ENCODE measurements at places on chromosomes 5 and 9.

DNA sequence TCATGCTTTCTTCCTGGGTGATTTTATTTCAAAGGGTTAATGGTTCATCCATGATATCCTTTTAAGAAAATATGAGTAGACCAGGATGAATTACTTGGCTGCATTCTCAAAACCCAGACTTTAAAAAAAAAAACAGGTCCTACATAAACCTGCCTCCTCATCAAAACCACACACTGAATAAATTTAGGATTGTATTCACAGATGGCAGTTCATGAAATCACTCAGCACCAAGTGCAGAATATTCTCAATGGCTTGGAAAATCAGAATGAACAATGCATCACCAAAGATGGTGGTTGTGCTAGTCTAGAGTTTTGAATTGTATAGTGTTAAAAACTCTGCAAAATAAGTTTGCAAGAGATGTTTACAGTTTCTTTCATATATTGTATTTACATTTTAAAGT is 145.4 kb upstream of the GRAMD2B start:
- DNase-seq, result no peak

- no peak for DNase-seq
Measured at GRCh38 chr5:80865551-80865950, 94.6 kb upstream of the RASGRF2 start.

DNA sequence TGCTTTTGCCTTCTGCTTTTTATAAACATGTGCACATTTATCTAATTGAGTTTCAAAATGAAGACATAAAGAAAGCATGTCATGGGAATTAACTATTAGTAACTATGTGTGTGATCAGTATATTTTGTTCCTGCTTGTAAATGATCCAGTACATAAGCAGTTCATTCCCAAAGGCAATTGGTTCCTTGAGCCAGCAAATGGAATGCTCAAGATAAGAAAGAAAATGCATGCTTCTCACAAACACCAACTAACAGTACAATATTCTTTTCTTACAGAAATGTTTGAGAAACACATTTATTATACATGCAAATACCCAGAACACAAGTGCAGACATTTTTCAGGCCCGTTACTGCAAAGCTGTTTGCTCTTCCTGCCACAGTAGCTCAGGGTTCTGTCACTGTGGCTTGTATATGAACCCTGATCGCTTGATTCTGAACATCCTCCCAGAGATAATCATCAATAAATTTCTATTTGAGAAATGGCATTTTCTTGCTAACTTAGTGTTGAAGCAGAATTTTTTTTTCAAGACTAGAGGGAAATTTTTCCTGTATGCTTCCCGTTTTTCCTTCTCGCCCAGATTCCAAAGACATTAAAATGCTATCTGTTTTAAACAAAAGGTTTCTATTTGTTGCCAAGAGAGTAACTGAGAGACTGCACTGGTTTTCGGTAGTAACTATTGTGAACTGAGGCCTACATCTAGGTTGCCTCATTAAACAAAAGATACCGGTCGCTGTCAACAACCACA is 1.9 kb downstream of the GNAQ start:
- peak; percentile 37 for DNase-seq

- DNase-seq, result no peak
Measured at GRCh38 chr5:109567374-109568044, 122.2 kb upstream of the MAN2A1 start.

GRCh38 chr5:161311146-161311708 is 235.3 kb downstream of the GABRB2 start:
- no peak for DNase-seq

DNA sequence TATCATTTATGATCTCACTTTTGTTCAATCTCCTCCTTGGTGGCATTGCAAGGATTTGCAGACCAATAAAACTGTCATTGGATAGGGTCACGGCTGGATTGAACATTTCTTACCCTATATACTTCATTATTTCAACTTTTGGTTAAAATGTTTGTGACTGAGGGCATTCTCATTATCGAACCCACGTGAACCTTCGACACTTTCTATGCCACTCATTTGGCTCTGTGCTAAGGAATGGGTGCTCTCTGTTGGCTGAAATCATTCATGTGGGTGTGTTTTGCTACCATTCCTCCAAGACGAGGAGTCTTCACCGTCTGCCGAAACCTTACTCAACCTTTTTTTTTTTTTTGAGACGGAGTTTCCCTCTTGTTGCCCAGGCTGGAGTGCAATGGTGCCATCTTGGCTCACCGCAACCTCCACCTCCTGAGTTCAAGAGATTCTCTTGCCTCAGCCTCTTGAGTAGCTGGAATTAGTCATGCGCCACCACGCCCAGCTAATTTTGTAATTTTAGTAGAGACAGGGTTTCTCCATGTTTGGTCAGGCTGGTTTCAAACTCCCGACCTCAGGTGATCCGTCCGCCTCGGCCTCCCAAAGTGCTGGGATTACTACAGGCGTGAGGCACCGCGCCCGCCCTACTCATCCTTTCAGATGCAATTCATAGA is 62.5 kb downstream of the CSNK1A1 start:
- DNase-seq, result no peak

DNA sequence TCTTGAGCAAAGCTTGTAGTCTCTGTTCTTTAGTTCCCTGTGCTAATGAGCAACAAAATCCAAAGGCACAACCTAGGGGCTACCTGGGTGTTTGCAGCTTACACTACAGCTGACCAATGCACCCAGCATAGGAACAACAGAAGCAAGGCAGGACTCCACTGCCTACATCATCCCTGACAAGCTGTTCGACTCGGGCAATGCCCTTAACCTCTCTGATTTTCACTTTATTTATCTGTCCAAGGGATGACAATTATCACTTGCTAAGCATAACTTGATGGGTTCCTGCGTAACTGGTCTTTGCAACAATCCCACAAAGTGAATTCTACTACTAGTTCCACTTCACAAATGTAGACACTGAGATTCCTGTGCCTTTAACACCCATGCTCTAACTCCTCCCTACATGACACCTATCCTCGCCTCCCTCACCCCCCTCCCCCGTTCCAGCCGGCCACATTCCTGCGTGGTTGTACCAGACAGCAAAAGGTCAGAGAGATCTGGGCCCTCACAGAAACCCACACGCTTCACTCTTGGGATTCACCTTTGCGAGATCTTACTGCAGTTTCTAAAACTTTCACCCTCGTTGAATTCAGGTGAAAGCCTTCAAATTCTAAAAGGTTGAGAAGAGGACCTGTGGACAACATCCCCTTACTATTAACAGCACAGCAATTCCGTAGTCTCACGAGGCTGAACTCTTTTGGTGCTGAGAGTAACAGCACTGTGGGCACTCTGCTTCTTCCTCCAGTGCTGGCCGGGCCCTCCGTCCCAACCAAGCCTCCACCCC is 995 bp downstream of the IPPK start:
- peak; percentile 8 for DNase-seq

GRCh38 chr5:34503379-34504253 is 152.5 kb upstream of the RAI14 start:
- DNase-seq, result no peak

- no peak for DNase-seq
Measured at GRCh38 chr9:110188991-110189390, 19.0 kb downstream of the C9orf152 start.

DNA sequence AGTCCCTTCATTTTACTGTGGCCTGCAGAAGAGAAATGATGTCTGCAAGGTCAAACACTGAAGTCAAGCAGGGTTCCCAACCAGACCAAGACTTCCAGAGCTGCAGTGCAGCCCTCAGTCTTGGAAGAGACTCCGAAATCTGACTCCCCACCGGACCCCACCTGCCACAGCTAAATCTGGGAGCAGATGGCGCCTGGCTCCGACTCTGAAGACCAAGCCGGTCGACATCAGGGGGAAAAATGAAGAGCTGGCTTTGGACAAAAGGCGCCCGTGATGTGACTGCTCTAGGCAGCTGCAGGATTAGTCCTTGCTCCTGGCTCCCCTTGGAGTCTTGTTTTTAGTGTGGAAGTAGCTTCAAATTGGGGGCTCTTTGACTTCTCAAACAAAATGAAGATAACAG is 72.4 kb upstream of the ZNF622 start:
- no peak for DNase-seq

DNA sequence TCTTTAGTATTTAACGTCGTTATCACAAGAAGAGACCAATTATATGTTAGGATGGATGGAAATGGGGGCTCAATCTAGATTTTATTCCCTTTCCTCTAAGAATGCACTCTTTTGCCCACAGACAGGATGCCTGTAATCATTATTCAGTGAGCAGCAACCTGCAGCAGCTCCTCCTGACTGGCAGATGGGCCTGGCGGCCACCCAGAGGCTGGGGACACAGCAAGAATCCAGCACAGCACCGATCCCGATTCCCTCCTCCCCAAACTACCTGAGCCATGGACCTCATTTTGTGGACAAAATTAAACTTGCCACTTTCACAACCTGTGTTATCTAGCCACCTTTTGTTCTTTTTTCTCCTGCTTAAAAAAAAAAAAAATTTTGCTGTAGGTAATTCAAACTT is 101.0 kb downstream of the USP20 start:
- no peak for DNase-seq

DNA sequence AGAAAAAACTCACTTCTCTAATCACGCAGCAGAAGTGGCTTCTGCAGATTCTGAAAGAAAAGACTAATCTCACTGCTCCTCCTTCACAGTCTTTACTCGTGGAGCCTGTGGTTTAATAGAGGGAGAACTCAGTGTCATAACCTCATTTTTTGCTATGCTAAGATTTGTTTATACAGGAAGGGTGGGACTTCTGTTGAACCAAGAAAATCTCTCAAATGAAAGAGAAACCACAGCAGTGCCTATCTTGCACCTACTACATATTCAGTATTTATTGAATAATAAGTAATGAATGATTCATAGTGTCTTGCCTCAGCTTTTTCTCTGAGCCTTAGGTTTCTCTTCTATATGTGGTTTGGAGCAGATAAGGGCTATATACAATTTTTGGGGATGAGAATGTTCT is 136.1 kb upstream of the DMAC1 start:
- peak; percentile 71 for DNase-seq

- no peak for DNase-seq
Measured at GRCh38 chr9:89721176-89721700, 116.4 kb downstream of the GADD45G start.

GRCh38 chr5:135307143-135307903 is 91.7 kb downstream of the MACROH2A1 start:
- DNase-seq, result no peak

DNA sequence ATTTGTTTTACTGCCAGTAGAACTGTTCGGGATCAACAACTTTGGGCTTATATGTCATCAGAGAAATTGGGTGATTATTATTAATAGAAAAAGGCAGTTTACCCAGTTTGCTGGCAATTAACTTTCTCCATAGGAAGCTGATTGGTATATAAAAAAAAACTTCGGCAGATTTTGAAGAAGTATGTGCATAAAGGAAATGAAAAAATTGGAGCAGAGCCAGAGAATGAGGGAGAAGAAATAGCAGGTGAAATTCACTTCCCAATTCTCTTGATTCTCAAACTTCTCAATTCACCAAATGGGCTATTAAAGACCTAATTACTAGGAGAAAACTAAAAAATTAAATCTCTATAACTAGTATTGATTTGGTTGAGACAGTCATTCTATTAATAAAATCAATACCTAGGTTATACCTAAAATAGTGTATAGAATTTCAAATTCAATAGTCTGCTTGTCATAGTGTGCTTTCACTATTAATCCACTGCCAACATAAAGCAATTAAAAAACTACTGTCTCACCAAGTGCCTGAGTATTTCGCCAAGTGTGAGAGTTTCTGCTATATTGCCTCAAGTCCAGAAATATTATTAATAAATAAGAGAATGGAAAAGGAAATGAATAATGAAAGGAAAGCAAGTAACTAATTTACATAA is 47.5 kb downstream of the STX17 start:
- no peak for DNase-seq

- no peak for DNase-seq
Measured at GRCh38 chr5:135392256-135392655, 6.8 kb downstream of the MACROH2A1 start.

GRCh38 chr9:133103987-133104505 is 17.0 kb downstream of the RALGDS start:
- no peak for DNase-seq

DNA sequence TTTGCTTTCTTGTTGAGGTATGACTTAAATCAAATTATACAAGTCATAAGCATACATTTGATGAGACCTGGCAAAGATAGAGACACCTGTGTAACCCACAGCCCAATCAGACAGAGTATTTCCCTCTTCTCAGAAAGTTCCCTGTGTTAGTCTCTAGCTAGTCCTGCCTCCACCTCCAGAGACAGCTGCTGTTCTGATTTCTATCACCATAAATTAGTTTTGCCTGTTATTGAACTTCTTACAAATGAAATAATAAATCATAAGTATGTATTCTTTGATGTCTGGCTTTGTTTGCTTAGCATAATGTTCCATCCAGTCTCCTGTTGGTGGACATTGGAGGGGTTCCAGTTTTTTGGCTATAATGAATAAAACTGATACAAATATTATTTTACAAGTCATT is 194.5 kb downstream of the ICE1 start:
- no peak for DNase-seq

DNA sequence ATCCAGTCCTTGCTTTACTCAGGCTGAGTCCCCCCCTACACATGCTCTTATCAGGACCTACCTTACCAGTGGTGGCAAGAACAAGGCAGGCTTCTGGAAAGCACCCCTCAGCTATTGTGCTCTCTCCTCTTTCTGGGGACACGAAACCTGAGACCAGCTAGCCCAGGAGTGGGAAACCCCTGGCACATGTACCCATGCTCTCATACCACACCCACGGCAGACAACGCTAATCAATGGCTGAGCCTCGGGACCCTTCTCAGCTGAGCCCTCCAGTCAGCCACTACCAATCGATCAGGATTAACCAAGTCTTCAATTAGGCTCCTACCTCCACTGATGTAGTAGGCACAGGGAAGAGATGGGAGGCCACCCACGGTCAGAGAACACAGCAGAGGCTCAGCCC is 65.1 kb downstream of the VAV2 start:
- no peak for DNase-seq

GRCh38 chr5:52481201-52481600 is 306.5 kb upstream of the ITGA1 start:
- no peak for DNase-seq

DNA sequence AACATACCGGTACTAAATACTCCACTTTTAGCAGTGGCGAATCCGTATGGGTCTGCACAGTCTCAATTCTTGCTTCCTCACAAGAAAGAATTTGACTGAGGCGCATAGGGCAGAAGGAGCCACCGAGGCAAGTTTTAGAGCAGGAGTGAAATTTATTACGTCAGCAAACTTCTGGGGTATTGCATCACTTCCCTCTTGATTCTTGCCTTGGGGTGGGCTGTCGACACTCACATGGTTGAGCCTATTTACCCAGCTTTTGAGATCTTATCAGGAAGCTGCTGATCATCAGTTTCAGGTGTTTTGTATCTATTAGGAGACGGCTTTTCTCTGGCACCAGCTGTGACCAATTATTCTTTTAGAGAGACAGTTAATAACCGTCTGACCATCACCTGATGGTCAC is 111.5 kb upstream of the CCNH start:
- DNase-seq, result no peak

DNA sequence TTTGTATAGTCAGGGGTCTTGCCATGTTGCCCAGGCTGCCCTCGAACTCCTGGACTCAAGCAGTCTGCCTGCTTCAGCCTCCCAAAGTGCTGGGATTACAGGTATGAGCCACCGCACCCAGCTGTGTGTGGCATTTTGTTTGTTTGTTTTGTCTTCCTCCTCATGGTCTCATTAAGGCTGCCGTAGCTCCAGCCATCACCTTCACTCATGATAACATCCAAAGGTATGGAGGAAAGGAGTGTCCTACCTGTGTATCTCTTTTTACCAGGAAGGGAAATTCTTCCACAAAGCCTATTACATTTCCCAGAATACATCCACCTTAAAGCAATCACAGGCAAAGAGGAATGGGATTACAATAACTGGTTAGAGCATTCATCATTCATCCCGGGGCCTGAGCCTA is 27.2 kb downstream of the LSM11 start:
- DNase-seq, result no peak

GRCh38 chr5:143952809-143953208 is 140.8 kb downstream of the HMHB1 start:
- no peak for DNase-seq

- no peak for DNase-seq
Measured at GRCh38 chr9:109950710-109951443, 170.9 kb downstream of the PALM2AKAP2 start.

Measured in CD4-positive, alpha-beta T cell treated with Interleukin-2 at 100 ng/mL for 4 hours (primary cell).